HT1080 (cell line): ENCODE measurements at places on chromosomes 3 and 15.
A peak's percentile ranks its signal among the peaks of the same experiment; 100 is the strongest.

- no peak for DNase-seq
These were observed 81.0 kb upstream of the LMCD1 start for GRCh38 chr3:8420612-8421011.

- DNase-seq = peak; percentile 64
These were observed 1176.0 kb upstream of the ALCAM start for GRCh38 chr3:104190681-104191080.

- DNase-seq = peak; percentile 74
These were observed 31.9 kb upstream of the ZNF280D start for GRCh38 chr15:56765251-56765650.

- DNase-seq = no peak
These were observed 85.3 kb upstream of the TNFAIP8L3 start for GRCh38 chr15:51180011-51180410.

DNA sequence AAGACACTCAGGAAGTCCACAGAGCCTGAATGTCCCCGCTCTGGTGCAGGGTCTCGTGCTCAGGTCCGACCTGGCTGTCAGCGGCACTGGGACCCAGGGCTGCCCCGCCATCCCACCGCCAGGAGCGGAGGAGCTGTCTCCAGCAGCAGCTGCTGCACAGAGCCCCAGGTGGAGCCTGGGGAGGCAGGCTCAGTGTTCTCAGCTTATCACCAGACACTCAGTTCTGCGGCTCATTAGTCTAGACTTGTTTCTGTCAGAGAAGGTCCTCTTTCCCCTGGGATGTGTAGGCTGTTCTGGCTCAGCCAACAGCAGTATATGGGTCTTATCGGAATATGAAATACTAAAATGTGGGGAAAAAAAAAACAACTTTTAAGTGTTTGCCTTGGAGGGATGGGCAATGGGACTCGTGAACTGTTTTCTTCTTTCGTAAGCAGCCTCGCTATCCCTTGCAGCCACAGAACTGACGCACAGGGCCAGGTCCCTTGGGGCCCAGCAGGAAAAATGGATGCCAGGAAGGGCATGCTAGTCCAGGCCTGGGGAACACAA is 75.9 kb downstream of the KLF13 start:
- DNase-seq = no peak

DNA sequence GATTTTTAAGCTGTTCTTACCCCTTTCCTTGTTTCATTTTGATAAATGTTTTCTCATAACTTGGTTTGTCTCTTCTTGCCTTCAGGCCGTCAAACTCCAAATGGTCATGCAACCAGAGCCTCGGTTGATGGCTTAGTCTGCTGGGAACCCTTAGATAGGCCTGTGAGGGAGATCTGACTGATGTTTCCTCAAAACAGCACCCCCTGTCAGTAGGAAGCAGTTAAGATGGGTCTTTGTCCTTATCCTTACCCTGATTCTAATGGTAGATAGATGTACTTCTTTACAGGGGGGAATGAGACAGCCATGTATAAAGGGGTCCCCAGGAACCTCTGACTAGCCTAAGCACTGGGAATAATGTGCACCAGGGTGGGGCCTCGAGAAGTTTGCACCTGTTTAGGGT is 16.3 kb upstream of the OR5H1 start:
- DNase-seq = no peak

- DNase-seq = peak; percentile 49
These were observed 9.8 kb downstream of the ONECUT1 start for GRCh38 chr15:52780172-52780980.

- no peak for DNase-seq
These were observed 9.9 kb upstream of the CD200R1L start for GRCh38 chr3:112856537-112856936.

DNA sequence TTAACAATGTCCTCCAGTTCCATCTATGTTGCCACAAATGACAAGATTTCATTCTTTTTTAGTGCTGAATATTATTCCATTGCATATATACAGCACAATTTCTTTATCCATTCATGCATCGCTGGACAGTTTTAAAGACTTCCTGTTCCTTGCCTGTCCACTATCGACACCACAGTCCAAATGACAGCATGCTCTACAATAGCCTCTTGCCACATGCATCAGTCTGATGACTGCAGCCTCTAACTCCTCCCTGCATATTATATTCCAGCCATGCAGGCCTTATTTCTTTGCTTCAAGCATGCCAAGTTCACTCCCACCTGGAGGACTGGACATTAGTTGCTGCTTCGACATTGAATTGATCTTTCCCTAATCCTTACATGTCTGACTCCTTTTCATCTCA is 306.2 kb downstream of the FOXP1 start:
- no peak for DNase-seq

- DNase-seq = no peak
These were observed 85.2 kb downstream of the FAM174B start for GRCh38 chr15:92570391-92570790.

- DNase-seq = no peak
These were observed 77.5 kb downstream of the ESYT3 start for GRCh38 chr3:138511945-138512344.

DNA sequence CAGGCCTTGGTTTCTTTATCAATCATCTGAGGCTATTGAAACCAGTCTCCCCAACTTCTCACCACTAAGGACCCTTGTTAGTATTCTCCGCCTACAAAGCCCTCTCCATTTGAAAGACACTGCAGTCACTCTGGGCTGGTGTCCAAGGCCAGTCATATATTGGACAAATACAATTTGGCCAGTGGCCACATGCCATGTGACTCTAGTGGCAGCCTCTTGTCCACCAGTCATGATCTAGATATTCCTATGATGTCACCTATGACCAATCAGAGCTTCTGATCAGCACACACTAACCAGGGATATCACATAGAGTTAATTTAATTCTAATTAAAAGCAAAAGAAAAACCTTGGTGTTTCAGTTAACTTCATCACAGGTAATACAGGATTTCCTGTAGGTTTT is 68.2 kb downstream of the RAB11A start:
- DNase-seq = peak; percentile 15
